Activated T-cell treated with anti-CD3 and anti-CD28 coated beads for 1 hour (primary cell): ENCODE measurements at places on chromosomes 7 and 10.

DNA sequence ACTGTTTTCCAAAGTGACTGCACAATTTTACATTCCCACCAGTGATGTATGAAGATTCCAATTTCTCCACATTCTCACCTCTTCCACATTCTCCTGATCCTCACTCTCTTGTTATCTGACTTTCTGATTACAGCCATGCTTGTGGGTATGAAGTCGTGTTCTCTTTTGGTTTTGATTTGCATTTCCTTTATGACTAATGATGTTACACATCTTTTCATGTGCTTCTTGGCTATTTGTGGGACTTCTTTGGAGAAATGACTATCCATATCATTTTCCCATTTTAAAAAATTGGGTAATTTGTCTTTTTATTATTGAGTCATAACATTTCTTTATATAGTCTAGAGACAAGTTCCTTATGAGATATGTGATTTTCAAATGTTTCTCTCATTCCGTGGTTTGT, 10.5 kb upstream of the GIMAP8 start:
- DNase-seq: no peak

DNA sequence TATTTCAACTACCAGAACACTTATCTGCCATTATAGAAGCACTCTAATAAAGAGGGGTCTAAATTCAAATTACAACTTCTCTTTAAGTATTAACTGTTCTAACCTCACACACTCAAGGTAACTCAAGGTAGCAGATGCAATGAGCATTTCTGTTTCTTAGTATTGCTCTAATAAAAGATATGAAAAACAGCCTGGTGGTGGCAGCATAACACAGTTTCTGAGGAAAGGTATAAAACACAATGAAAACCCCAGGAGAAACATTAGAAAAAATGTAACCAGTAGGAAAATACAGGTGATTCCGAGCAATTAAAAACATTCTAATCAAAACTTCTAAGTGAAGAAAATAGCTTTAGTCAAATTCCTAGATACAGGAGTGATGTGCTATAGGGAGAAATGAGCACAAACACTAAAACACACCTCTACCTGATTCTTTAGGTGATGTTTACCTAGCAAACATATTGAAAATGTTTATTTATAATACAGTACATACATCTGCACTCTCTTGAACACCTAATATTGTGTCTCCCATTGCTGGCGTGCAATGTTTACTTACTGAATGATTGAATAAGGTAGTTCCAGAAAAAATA, 3.5 kb downstream of the MKRN1 start:
- peak; percentile 40 for DNase-seq

GRCh38 chr10:44897049-44897448, 14.1 kb upstream of the TMEM72 start:
- DNase-seq: no peak

DNA sequence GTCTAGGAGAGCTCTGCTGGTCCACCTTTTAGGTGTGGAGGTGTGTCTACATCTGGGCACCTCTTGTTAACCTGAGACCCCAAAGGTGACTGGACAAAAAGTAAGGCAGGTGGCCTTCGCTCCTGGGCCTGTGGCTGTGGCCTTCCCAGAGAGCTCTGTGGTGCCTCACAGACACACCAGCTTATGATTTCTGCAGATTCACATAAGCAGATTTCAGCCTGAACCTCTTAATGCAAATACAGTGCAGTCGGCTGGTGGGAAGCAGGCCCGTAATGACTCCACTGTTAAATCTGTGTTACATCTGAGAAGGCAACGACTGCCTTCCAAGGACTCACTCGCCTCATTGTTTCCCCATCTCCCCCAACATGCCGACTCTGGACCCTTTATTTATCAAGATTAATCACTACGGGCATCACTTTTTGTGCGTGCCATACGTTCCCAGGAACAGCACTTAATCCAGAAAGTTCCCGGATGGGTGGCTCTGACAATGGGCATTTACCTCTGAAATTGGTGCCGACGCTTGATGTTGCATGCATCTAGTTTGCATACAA, 119.8 kb downstream of the EBF3 start:
- DNase-seq: no peak

DNA sequence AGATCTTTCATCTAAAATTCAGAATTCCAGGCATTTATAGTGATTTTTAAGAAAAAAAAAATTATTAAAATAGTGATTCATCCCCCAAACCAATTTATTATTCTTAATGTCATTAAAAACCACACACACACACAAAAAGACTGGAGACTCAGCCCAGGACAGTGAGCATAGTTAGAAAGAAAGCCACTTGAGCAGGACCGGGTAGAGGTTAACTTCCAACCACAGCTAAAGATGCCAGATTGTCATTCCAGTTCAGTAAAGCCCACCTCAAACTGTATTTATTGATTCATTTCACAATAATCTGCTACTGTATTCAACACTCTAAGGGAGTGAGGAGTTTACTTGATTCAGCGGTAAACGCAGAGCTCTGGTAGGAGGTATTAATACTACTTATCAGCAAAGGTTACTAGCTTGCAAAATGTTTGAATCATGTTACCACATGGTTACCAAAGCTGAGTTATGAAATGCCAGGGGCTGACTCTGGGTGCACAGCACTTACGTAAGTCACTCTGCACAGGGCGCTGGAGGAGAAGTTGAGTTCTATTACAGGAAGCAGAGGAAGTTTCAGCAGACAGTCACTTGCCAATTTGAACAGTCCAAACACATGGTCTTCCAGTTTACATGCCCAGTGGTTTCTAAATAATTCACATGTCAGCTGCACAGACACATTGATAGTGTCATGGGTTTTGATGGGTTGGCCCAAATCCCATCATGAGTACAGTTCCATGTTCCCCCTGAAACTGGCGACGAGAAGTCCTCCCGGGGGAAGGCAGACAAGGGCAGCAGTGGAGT, 64.6 kb downstream of the KLF6 start:
- no peak for DNase-seq

DNA sequence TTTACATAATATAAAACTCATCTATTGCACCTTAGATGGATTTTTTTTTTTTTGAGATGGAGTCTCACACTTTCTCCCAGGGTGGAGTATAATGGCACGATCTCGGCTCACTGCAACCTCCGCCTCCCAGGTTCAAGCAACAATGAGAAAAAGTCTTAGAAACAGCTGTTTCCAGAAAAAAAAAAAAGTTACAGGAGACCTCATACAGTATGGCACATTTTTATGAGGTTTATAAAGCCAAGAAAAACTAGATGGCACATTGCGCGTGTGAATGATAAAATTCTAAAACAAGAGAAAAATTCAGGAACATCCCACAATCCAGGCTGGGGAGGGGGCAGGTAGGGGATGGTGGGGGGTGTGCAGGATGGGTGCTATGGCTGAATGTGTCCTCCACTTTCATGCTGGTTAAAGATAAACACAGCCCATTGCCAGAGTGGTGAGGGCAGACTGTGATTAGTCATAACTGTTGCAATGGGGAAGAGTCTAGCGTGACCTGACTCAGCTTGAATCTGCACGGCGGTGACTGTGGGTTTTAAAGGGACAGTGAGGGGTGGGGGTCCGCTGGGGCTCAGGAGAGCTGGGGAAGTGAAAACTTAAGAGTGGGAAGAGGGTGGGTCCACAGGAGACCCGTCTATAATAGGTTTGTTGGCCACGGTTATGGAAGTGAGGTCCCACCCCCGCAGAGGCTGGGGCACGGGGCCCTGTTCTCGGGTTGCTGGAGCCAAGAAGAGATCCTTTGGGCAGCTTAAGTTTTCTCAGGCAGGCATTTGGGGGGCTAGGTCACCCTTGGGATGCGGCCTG, 11.9 kb upstream of the LRRC27 start:
- no peak for DNase-seq

- peak; percentile 14 for DNase-seq
Measured at GRCh38 chr7:24665564-24666294, 91.5 kb downstream of the GSDME start.

GRCh38 chr7:101465576-101466196, 103.0 kb downstream of the COL26A1 start:
- DNase-seq: no peak

DNA sequence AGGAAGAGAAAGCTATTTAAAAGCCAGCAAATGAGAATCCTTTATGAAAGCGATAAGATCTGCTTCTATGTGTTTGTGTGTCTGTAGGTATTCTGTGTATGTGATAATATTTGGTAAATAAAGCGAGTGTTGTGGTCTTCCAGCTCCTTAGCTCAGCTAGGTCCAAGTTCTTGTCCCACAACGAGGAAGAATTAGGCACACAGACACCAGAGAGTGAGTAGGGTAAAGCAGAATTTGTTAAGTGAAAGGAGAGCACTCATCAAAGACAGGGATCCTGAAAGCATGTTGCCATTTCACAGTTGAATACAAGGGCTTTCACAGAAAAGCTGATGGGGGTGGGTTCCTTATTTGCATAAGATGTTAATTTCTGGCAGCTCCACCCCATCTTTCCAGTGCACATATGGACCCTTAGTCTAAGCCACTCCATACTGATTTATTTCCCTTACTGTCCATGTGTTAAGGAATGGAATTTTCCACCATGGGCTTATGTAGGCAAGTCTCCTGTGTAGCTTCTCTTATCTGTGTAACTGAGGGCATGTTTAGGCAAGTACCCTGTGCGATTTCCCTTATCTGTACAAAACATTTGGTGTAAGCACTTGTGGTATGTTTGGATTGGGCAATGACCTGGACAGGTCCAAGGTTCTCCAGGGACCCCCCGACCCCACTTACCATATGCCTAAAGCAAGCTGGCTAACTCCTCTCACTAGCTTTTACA, 165.9 kb upstream of the VIPR2 start:
- no peak for DNase-seq

DNA sequence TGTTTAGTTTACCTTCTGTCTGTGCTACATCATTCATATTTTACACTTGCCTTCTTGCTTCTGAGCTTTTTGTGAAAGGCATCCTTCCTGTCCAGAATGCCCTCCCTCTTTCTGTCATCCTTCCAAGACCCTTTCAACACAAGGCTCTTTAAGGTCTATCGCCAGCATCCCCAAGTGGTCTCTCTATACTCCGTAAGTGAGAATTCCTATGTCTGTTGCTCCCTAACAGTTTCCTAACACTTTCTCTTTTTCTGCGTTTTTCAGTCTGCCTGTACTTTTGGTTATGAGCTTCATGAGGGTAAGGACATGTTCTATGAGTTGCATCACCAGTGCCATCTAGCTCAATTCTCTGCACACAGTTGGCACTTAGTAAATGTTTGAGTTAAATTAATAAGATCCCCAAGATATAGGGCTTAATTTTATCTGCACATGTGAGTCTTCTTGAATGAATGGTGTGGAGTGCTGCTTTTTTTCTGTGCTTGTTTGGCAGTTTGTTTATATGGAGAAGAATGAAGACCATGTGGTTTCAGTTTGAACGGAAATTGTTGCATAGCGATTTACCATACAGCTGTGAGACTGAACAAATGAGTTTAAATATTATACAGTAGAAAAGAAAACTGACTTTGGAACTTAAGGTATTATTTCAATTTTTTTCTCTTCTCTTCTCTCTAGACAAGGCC, 29.4 kb downstream of the RABGEF1 start:
- DNase-seq: no peak
